ENCODE measurements at places on chromosomes 5 and 9.
A peak's percentile ranks its signal among the peaks of the same experiment; 100 is the strongest.

DNA sequence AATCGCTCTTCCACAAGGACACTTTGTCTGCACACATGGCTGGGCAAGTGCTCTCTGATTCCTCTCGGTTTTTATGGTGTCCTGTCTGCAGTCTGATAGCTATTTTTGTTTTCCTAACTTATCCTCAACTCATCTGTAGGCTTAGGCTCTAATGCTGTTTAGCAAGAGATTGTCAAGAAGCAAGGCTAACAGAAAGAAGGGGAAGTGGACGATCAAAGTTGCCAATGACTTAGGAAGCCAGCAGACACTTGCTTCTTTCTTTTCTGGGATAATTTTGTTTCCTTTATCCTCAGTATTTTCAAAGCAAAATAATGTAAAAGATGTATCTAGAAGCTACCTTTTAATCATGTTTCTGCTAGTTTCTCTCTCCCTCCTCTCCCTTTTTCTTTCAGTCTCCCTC lies 130.7 kb downstream of the PRKACG start:
- DNase-seq: no peak

GRCh38 chr9:7456377-7456776 lies 343.2 kb downstream of the DMAC1 start:
- DNase-seq: no peak

- peak; percentile 61 for DNase-seq
Measured at GRCh38 chr5:151202381-151203139, 21.3 kb downstream of the CCDC69 start.

GRCh38 chr5:57348376-57349140 lies 134.1 kb downstream of the ACTBL2 start:
- DNase-seq: no peak

DNA sequence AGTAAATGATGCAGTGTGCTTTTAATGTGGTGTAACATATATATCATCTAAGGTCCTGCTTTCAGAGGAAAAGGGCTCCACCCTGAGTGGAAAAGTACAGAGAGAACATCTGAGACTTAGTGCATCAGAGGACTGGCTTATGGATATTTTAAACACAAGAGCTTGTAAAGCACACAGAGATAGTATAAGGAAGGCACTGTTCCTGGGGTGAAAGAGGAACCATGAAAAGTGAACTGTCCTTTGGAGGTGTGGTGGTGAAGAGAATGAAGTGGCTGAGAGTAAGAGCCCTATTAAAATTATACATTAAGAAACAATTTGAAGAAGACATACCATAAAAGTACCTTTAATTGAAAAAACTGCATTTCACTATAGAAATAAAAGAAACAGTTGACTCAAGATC lies 68.9 kb downstream of the CSF2 start:
- no peak for DNase-seq

DNA sequence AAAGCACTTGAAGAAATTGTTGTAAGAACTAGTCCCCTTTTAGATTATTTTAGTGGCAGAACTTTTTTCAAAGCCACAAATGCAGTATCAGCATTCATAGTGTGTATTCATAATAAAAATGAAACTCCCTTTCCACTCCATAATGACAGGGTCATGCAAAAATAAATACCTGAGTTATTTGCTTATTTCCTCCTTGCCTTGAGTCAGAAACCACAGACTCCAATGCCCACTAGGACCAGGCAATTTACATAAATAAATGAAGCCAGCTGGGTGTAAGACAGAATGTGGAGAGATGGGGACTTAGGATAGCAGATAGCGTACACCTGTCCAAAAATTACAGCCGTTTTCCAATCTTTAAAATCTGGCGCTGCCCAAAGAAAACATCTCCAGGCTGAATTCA lies 417.8 kb downstream of the TMEM161B start:
- DNase-seq: no peak

DNA sequence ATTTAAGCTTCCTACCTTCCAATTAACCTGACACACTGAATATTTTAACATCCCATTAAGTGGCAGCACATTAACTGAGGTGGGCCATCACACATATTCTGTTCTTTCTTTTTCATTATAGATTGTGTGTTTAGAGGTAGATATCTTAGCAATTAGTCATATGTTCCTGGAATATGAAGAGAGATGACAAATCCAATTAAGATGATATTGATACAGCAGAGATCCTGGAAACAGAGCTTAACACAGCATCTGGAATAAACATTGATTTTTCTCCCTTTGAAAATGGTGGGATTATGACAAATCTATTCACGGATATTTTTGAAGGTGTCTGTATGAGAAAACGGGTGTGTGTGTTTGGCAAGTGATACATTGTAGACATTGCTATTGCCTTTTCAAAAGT lies 448.0 kb downstream of the CDH10 start:
- DNase-seq: no peak

GRCh38 chr9:129673602-129674001 lies 8.2 kb downstream of the PRRX2 start:
- DNase-seq: no peak

DNA sequence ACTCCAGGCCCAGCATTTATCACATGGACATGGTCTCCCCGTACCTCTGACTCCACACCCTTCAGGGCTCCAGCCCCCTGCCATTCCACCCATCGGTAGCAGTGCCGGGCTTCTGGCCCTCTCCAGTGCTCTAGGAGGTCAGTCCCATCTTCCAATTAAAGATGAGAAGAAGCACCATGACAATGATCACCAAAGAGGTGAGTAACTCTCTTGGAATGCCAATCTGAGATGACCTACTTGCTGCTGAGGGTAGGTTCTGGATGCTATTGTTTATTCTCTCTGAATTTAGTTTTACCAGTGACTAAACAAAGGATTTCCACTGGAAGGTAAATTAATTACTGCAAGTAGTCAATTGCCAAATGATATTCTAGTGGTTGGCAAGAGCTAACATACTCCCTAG lies 80.8 kb downstream of the TLE4 start:
- no peak for DNase-seq

DNA sequence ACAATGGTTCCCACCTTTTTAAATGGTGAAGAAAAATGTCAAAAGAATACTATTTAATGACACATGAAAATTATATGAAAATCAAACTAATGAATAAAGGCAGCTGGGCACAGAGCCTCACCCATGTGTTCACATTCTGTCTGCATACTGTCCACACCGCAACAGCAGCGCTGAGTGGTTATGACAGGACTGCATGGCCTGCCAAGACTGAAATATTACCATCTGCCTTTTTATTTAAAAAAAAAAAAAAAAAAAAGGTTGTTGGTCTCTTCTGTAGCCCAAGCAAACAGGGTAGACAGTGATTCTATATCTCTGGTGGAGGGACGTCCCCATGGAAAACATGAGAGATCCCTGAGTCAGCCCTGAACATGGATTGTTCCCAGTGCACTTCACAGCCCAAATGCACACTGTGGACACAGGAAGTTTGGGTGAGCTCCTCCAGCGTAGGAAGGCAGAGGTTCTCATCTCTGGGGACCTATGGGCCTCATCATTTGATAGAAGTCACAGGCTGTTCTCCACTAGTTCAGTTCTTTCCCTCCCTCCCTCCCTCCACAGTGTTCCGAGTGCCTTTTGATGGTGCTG lies 44.9 kb upstream of the SHC3 start:
- no peak for DNase-seq

DNA sequence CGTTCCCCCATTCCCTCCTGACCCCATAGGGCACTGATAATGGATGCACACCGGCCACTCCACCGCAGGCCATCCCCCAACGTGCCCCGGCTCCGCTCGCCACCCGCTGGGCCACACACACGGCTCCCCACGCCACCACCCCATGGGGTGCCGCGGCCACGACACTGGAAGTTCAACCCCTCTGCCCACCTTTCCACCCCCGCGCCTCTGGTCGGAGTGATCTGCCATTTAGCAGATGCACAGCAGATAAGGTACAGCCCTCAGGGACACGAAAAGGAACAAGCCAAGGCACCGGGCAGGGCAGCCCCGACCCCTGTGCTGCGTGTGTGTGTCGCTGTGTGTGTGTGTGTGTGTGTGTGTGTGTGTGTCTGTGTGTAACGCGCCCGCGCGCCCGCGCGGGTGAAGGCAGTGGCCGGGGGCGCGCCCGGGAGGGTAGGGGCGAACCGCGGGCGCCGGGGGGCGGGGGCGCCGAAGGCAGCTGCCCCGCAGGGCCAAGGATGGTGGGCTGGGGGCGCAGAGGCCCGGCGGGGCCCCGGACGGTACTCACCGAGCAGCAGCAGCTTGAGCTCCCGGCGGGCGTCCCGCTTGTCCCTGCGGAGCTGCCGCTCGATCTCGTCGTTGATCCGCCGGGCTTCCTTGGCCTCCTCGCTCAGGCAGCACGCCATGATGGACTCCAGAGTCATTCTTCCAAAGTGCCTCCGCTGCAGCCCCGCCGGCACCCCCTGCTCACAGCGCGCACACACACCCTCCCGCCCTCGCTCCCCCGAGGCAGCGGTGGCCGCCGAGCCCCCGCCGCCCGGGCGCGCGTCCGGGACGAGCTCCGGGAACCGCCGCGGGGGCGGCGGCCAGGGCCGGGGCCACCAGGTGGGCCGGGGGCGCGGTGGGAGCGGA lies 813 bp downstream of the GNAQ start:
- no peak for DNase-seq

GRCh38 chr9:87395804-87396479 lies 101.7 kb upstream of the DAPK1 start:
- no peak for DNase-seq

DNA sequence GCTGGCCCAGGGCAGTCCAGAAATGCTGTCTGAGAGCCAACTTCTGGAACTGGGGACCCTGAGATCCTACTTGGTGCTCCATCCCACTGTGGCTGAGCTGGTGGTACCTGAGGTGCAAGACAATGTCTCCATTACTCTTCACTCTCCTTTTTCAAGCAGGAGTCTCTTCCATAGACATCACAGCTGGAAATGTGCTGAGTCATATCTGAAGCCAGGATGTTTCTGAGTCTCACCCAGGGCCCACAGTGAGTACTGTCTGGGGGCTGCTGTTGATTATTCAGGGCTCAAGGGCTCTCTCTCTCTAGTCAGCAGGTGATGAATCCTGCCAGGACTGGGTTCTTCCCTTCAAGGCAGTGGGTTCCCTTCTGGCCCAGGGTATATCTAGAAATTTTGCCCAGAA lies 145.2 kb upstream of the TAS2R1 start:
- DNase-seq: no peak

- no peak for DNase-seq
Measured at GRCh38 chr5:119353686-119354366, 2.0 kb upstream of the TNFAIP8 start.

- DNase-seq: no peak
Measured at GRCh38 chr9:105117234-105117633, 127.2 kb upstream of the SLC44A1 start.

GRCh38 chr5:7805379-7805778 lies 45.6 kb downstream of the CFAP90 start:
- no peak for DNase-seq

GRCh38 chr5:124289641-124290311 lies 456.7 kb downstream of the ZNF608 start:
- DNase-seq: no peak

GRCh38 chr9:1173211-1173610 lies 123.1 kb downstream of the DMRT2 start:
- DNase-seq: peak; percentile 78

- no peak for DNase-seq
Measured at GRCh38 chr9:127635201-127635735, 23.2 kb downstream of the STXBP1 start.

DNA sequence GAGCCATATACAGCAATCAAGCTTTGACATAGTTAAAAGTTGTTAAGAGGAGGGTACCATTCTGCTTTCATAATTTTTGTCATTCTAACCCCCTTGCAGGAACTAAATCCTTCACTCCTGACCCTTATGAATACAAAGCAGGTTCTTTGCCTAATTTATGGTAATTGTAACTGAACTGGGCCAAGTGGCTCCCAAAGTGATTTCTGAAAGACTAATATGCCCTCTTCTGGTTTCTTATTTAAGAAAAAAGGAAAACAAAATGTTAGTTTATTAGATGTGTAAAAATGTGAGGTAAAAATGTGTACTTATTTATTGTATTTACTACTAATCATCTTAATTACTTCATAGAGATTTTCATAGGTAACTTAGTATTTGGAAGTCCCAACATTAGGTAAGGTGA lies 268.5 kb downstream of the BNC2 start:
- no peak for DNase-seq

- no peak for DNase-seq
Measured at GRCh38 chr5:83877911-83878706, 157.5 kb upstream of the HAPLN1 start.

- no peak for DNase-seq
Measured at GRCh38 chr5:181045316-181045715, 5.2 kb downstream of the BTNL9 start.

GRCh38 chr5:132877938-132878337 lies 4.5 kb downstream of the LEAP2 start:
- no peak for DNase-seq

DNA sequence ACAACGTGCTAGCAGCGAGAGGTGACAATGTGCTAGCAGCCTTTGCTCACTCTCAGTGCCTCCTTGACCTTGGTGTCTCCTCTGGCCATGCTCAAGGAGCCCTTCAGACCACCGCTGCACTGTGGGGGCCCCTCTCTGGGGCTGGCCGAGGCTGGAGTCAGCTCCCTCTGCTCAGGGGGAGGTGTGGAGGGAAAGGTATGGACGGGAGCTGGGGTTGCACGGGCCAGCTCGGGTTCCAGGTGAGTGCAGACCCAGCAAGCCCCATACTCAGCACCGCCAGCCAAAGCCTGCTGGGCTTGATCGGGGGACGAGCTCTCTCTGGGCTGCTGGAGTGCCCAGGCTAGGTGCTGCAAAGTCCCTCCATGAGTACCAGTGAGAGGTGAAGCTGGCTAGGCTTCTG lies 180.2 kb downstream of the TRIM36 start:
- no peak for DNase-seq

DNA sequence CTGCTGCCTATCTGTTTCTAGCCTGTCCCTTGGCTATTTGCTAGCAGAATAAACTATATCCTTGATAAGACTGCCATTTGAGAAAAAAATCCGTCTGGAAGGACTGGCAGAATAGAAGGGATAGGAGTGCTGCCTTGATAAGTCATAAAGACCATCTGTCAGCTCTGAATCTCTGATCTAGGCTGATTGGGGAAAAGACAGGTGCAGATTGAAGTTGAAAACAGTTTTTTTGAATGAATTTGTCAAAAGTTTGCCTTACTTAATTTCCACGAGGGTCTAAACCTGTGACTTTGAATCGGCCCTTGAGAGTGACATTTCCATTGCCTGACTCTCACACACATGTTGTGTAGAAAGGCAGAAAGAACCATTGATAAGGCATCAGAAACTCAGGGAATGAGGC lies 218.6 kb downstream of the MAN2A1 start:
- DNase-seq: no peak

DNA sequence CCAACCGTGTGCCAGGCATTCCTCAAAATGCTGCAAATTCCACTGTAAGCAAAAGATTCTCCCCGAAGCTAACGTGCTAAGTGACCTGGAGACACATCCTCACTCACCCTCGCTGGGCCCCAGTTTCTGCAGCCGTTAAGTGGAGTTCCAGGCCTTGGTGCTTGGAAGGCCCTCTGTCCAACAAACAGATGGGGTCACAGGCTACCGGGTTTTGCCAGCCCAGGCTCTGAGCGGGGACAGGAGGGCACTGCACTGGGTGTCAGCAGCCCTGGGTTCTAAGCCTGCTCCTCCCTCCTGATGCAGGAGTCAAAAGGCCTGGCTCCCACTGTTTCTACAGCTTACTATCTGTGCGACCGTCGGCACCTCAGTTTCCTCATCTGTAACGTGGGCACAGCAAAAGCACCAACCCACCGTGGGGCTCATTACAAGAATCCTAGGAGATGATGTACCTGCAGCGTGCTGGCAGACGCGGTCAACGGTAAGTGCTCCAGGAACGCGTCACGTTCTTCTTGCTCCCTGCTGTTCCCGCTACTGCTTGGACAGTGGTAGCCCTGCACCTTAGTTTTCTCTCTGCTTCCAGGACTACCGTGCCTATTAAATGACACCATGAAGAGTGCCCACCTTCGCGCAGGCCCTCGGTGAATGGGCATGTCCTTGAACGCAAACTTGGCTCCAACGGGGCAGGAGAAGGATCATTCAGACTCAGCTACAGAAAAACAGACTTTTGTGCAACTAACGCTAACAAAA lies 84.8 kb downstream of the ADAMTS2 start:
- no peak for DNase-seq

Data from HFF-Myc (cell line).